ENCODE measurements at places on chromosomes 4 and X.

- DNase-seq: no peak
These were observed 1112.7 kb downstream of the PDHA2 start for GRCh38 chr4:96952610-96953009.

GRCh38 chr4:40713798-40714197 is 36.0 kb upstream of the NSUN7 start:
- DNase-seq: no peak

DNA sequence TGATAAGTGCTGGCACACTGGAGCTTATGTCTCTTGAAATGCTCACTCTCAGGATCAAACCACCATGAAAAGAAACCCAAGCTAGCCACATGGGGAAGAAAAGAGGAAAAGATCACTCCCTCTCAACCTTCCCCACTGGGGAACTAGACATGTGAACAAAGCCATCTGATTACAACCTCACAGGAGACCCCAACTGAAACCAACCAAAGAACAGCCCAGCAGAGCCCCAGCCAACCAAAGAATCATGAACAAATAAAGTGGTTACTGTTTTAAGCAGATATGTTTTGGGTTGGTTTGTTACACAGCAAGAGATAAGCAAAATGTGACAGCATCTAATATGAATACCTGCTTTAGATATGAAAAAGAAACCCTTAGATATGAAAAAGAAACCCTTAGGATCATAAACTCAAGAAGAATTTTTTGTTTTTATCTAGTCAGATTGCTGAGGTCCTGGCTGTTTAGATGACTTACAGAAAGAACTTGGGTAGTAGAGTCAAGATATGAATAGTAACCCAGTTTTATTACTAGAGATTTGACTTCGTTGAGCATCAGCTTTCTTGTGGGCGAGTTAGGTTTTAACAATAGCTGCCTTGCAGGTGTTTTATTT is 23.7 kb upstream of the TLR7 start:
- DNase-seq: no peak

GRCh38 chr4:52996261-52997131 is 134.4 kb downstream of the RASL11B start:
- DNase-seq: no peak

GRCh38 chrX:24732766-24733500 is 39.2 kb downstream of the POLA1 start:
- DNase-seq: no peak

Measured in Panc1 (cell line).